ENCODE measurements at places on chromosomes 6 and 20.

DNA sequence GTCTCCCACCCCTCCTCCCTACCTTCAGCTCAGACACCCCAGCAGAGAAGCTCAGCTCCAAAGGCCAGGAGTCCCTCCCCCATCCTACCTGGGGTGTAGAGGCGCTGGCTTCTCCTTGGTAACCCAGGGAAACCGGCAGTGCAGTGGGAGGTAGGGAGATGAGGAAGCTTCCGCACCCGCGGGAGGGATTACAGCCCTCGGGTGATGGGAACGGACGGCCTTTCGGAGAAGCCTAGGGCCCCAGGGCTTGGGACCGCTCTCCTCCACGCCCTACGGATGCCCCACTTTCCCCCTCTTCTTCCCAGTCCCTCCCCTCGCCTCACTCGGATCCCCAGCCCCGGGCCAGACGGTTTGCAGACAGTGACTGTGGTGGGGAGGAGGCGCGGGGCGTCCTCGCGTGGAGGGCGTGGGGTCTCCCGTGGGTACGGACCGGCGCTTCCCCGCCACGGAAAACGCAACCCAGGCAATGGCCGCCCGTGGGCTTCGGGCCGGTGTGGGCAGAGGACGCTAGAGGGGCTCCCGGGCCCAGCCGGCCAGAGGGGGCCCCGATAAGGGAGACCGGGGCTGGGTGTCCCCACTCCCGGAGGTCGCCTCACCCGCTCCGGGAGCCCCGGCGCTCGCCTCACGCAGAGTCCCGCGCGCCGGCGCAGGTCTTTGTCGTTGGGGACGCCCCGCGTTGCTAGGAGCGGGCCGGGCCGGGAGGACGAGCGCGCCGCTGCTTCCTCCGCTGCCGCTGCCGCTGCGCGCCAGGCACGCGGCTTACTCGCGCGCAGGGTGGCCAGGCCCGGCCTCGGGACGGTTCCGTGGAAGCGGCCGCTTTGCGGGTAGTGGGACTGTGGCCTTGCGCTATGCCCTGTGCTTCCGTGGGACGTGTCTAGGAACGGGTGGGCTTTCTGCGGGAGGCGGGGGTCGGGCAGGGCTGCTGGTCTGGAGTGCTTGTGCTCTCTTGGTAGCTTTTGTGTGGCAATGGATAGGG is 15.8 kb downstream of the AARS2 start:
- peak; percentile 55 for DNase-seq

DNA sequence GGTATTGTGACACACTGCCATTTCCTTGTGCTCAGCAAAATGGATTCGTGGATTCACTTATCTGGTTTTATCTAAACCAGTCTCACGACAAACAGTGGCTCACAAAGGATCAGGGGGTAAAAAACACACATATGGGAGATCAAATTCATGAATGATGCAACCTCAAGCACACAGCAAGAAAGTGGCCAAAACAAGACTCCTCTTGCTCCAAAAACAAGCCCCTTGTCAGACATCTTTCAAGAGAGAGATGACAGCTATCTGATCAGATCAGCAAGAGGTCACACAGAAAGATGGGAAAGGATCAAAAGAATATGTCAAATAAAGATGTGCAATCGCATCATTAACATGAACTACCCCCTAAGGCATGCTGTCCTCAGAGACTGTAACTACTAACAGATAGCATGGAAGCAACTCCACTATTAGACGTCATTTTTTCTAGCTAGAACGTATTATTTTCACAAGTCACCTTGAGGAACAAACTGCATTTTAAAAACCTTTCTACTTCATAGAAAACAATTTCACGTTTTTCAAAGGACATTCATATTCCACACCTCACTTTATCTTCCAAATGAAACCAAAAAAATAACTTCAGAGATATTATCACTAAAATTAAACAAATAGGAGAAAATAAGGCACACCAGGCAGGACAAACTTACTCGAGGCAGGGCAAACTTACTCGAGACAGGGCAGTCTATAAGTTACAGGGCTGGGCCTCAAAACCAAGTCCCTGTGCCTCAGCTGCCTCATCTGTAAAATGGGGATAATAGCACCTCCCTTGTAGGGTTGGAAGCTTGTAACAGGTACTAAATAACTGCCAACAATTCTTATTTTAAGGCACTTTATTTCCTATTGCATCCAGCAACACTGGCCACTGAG is 122.3 kb downstream of the PREX1 start:
- DNase-seq, result no peak

DNA sequence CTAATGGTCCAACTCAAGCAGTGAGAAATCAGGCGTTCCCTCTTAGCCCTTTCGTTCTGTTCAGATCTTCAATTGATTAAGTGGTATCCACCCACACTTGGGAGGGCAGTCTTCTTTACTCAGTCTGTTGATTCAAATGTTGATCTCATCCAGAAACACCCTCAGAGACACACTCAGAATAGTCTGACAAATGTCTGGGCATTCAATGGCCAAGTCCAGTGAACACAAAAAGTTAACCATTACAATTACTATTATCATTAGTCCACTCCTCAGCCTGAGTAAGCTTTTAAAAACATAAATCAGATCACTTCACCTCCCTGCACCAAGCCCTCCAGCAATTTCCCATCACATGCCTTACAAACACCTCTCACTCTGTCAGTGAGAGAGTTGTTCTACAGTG is 423.2 kb downstream of the RFPL4B start:
- no peak for DNase-seq

DNA sequence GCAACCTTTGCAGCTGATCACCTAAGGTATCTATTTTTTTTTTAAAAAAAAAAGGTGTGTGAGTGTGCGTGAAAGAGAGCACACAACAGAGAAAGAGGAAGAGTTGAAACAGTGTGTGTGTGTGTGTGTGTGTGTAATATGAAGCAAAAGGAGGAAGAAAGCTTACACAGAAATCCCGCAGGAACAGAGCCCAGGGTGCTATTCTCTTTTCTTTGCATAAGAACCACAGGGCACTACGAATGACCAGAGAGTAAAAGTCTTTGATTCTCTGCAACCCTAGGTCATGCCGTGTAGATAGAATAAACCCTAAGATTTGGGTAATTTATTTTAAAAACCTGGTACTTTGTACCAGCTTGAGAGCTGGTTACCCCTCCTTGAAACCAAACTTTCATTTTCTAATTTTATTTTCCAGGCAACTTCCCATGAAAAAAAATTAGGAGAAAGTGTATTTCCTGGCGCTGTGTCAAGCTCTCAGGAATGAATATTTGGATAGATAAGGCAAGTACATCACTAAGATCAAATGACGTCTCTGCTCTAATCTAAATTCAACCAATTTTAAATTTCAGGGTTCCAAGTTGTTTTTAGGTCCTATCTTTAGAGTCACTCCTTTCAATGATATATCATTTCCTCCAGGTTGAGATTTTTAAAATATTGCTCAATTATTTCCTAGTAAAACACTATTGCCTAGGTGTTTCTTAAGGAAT is 47.9 kb upstream of the ID4 start:
- DNase-seq, result no peak

DNA sequence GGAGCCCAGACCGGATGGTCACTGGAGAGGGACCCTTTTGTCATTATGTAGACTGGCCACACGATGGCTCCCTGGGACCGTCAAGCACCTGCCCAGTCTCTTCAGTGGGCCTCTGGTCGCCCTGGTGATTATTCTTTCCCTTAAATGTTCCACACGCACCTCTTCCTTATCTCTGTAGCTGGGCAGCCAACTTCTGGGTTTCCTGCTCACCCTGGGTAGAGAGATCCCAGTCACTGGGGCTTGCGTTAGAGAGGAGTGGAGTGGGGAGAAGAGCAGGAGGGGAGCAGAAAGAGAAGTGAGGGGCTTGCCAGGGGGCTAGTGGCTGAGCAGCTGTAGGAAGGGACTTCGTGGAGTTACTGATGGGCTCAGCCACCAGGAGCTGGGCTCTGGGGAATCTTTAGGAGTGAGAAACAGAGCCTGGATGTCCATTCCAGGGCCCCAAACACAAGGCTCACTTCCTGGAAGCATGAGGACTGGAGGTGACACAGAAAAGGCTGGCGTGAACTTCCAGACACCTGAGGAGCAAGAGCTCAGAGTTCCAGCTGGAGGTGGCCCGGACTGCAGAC is 150.1 kb downstream of the DHX35 start:
- DNase-seq, result peak; percentile 46

DNA sequence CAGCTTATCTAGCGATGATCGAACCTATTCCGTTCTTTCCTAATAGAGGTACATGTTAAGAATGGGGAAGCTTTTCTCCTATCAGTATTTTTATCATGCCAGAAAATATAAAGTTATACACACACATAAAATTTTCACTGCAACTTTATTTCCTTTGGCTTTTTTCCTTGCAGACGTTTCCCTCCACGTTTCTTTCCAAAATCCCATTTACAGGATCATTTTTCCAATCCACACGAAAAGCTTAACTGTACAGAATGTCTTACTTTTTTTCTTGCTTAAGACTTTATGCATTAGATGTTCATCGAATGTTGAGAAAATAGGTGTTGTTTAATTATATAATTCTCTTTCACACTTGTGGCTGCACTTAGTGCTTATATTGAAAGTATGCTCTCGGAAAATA is 62.9 kb upstream of the HDGFL1 start:
- no peak for DNase-seq

- no peak for DNase-seq
These were observed 69.7 kb downstream of the SAMD5 start for GRCh38 chr6:147578159-147578558.

- peak; percentile 14 for DNase-seq
These were observed 39.6 kb downstream of the PLCG1 start for GRCh38 chr20:41176711-41177552.

DNA sequence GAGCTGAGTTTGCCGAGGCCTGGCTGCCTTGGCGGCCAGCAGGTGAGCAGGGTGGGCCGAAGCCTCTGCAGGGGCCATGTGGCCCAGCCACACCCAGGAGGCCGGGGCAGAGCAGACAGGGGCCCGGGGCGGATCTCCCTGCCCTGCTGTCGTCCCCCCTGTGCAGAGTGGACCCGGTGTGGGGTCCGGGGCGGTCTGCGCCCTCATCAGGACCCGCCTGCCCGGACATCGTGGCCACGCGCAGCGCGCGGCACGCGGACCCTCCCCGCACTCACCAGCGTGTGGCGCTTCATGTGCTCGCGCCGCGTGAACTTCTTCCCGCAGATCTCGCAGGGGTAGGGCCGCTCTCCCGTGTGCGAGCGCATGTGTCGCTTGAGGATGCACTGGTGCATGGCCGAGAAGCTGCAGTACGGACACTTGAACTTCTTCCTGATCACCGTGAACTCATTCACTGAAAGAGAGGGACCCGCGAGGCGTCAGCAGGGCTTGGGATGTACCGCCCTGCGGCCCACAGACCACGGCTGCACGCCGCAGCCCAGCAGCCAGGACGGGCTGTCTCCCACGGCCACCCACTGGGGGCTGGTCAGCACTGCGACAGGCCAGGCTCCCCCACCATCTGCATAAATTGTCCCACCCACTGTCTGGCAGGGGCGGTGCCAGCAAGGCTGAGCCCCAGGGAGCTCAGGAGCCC is 13.0 kb downstream of the SLC2A4RG start:
- DNase-seq, result no peak

GRCh38 chr6:142207265-142207877 is 60.3 kb downstream of the VTA1 start:
- peak; percentile 13 for DNase-seq

DNA sequence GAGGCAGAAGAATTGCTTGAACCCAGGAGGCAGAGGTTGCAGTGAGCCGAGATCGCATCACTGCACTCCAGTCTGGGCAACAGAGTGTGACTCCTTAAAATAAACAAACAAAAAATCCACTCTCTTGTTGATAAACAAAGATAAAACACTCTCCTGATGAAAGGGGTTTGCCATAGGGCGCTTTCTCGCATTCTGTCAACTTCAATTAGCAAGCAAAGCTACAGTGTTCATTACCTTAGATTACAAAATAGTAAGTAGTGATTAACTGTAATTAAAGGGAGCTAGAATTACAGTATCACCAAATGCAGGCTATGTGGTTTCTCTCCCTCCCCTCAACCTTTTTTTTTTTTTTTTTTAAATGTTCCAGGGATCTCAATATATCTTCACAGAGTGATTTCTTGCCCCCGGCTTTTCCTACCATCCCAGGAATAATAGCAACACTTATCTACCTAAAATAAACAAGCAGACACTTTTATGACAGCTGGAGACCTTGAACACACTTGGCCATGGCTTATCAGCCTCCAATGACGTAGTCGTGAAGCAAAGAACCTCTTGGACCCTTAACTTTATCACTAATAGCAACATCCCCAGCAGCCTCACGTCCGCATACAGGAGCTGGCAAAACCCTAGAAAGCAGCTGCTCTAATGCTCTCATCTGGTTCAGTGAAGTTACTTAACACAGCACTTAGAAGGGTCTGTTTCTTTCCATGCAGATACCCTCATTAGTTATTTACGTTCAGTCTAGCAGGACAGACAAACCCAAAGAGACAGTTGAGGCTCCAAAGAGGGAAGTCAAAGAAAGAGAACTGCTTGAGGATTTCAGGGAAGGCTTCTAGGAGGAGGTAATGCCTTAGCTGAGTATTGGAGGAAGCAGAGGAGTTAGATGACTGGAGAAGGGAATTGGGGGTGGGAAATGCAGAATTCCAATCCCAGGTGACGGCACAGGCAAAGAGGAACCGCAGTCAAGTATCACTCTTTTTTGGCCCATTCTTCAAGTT is 37.9 kb upstream of the NEDD9 start:
- DNase-seq, result no peak

DNA sequence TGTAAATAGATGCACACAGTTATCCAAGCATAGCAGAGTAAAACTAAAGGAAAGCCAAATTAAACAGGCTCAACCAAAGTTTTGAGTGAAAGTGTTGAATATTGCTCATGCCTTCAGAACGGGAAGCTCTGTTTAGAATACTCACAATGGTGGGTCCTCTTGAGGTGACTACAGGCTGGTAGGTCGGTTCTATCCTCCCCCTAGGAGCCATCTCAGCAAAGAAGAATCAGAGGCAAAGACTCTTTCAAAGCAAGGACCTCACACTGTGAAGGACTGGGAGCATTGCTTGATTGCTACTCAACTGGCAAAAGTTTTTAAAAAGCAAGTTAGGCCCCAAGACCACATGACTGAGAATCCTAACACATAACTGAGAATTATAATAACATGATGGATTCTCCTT is 88.4 kb upstream of the JAG1 start:
- DNase-seq, result no peak

DNA sequence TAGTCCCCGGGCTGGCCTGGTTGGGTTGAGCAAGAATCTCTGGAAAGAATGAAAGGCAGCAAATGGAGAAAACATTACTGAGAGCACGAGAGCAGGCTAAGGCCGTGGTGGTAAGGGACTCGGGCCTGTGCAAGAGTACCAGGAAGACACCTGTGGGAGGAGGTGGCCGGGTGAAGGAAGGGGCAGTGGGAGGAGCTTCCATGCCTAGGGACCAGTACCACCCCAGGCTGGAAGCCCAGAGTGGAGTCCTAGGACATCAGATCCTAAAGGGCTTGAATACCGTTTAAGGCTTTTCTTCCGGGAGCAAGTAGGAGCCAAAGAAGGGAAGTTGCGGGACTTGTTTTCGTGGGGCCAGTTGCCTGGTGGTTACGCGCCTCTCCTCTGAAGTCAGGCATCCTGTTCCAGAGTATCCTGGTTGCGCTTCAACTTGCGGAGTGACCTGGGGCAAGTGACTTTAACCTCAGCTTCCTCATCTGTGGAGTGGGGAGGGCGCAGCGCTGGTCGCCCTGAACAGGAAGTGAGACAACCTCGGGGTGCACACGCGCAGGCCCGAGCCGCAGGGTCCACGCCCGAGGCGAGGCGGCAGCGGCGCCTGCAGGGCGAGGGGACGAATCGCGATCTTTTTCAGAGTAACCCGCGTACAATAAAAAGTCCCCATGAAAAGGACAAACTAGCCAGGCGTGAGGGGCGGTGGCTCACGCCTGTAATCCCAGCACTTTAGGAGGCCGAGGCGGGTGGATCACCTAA is 1.1 kb upstream of the TPD52L2 start:
- DNase-seq, result peak; percentile 68

GRCh38 chr6:139553916-139554315 is 179.5 kb upstream of the CITED2 start:
- DNase-seq, result no peak

- no peak for DNase-seq
These were observed 2.0 kb downstream of the EDEM2 start for GRCh38 chr20:35145141-35145564.
